Neural cell (in vitro differentiated cells): ENCODE measurements at places on chromosomes 6 and 20. TPM values are rescaled to one million over a fixed set of nuclear protein-coding genes. Genes with fewer than 3 reads are reported as not detected.

Gene RCAN2
- polyA plus RNA-seq, result 37.4 and 38.9 TPM in 2 replicates

Gene RAET1G
- polyA plus RNA-seq, result not detected in 2 replicates

Gene SAMD5
- polyA plus RNA-seq, result 14.1 and 14.5 TPM in 2 replicates

Gene SIRPD
- not detected in 2 replicates for polyA plus RNA-seq

Gene ACTL10
- polyA plus RNA-seq, result not detected in 2 replicates

Gene LCA5
- polyA plus RNA-seq, result 11.5 and 13.2 TPM in 2 replicates

Gene TMC2
- polyA plus RNA-seq, result 0.11 and 0.66 TPM in 2 replicates

Gene ASIP
- not detected in 2 replicates for polyA plus RNA-seq

Gene OR2H2
- not detected in 2 replicates for polyA plus RNA-seq

Gene PRR18
- not detected in 2 replicates for polyA plus RNA-seq

Gene LTA
- 0.56 TPM in 1 of 2 replicates, not detected in the other for polyA plus RNA-seq

Gene SNAP91
- polyA plus RNA-seq, result 88.6 and 94.1 TPM in 2 replicates

Gene EPB41L1
- 38.2 and 57.8 TPM in 2 replicates for polyA plus RNA-seq

Gene FOXS1
- polyA plus RNA-seq, result not detected in 2 replicates

Gene TBC1D7
- 67.9 and 88.3 TPM in 2 replicates for polyA plus RNA-seq

Gene NPEPL1
- polyA plus RNA-seq, result 63.4 and 81.9 TPM in 2 replicates

Gene MGME1
- 4.4 and 7.0 TPM in 2 replicates for polyA plus RNA-seq

Gene PAX1
- polyA plus RNA-seq, result not detected in 2 replicates

Gene SERINC3
- 63.2 and 64.5 TPM in 2 replicates for polyA plus RNA-seq

Gene TMEM151B
- 66.0 and 82.1 TPM in 2 replicates for polyA plus RNA-seq

Gene PLN
- not detected in 2 replicates for polyA plus RNA-seq

Gene PTK6
- polyA plus RNA-seq, result not detected in 2 replicates
